ENCODE measurements at places on chromosomes 4 and X. TPM values are rescaled to one million over a fixed set of nuclear protein-coding genes. Genes with fewer than 3 reads are reported as not detected.

The UGT2B17 gene
- total RNA-seq = 647 TPM

The GALNTL6 gene
- 0.20 TPM for total RNA-seq

The CHRDL1 gene
- 4.7 TPM for total RNA-seq

The CTAG1A gene
- total RNA-seq = not detected

The TCEAL5 gene
- not detected for total RNA-seq

The TLR3 gene
- 29.0 TPM for total RNA-seq

All from left colon (tissue), 2 donors.